ENCODE measurements at places on chromosomes 11 and 22. TPM values are rescaled to one million over a fixed set of nuclear protein-coding genes. Genes with fewer than 3 reads are reported as not detected.

Gene CDC42BPG
- total RNA-seq = 13.2 TPM

Gene TMEM121B
- total RNA-seq = 7.9 TPM

Gene AIFM3
- 2.7 TPM for total RNA-seq

Gene APOA5
- total RNA-seq = not detected

Gene NAALAD2
- total RNA-seq = 3.3 TPM

Gene GP1BB
- total RNA-seq = 1.4 TPM
